ENCODE measurements at places on chromosomes 5 and 9.

- no peak for DNase-seq
Measured at GRCh38 chr5:157571357-157571827, 4.2 kb downstream of the ADAM19 start.

DNA sequence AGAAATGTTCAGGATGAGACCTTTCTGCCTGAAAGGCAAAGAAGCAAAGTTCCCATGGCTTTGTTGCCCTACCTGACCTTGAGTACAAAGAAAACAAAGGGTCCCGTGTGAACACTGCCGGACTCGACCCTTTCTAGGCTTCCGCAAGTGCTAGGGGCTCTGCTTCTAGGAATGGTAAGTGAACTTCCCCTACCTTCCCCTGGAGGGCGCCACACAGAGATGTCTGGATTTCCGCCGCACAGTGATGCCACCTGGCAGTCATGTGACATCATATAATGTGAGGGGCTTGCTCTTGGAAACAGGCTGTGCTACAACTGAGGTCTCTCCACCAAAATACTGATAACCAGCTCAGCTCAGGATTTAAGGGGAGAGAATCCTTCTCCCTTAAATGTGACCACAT is 56.6 kb downstream of the HSD17B3 start:
- DNase-seq, result no peak

DNA sequence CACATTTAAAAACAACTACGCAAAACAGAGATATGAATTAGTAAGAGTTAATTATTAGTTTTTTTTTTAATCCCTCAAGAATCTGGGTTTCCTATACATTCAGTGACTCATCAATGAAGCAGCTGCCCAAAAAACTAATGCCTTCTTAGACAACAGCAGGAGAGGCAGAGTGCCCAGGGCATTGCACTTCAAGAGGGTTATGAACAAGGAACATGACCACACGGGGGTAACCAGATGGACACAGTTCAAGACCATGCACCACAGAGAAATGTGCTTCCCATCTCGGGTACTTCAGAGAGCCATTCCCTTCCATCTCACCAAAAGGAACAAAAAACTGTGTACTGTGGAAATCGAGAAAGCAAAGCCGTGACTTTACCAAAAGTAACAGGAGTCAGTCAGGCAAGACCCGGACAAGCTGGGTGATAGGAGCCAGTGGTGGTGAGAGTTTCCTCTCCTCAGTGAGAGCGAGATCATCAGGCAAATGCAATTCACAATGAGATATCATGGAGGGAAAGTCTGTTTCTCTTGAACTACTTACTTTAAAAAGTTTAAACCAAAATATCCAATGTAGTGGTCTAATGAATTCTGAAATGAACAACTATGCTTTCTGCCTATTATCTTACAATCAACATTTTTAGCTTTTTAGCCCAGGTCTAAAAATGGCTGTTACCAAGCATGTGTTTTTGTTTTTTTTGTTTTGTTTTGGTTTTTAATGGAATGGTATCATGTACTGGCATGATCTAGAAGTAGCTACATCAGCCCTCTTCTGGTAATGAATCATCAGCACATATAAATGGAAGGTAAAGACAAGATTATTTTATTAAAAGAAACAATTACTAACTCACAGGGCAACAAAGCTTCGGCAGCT is 192.1 kb downstream of the TSSK1B start:
- no peak for DNase-seq

- no peak for DNase-seq
Measured at GRCh38 chr9:126885131-126885641, 24.7 kb downstream of the ZBTB34 start.

DNA sequence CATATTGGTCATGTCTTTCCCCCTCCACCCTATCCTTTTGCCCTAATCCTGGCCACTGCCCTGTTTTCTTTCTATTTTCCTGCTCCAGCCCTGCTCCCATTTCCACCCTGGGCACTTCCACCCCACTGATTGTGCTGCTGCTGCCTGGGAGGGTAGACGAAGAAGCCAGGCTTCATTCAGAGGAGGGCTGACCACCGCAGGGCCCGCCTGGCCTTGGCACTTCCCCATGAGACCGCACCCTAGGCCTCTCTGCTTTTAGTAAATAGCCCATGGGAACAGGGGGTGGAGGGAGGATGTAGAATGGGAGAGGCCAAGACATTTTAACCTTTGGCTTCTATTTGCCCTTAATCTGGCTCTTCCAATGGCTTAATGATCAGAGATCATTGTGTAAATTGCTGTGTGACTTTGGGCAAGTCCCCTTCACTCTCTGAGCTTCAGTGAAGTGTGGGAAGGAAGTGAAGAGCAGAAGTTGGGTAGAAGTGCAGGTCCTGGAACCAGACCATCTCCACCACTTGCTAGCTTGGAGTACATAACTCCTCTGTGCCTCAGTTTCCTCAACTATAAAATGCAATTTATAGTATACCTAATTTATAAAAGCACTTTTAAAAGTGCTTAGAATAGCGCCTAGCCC is 13.6 kb upstream of the GPX3 start:
- no peak for DNase-seq

DNA sequence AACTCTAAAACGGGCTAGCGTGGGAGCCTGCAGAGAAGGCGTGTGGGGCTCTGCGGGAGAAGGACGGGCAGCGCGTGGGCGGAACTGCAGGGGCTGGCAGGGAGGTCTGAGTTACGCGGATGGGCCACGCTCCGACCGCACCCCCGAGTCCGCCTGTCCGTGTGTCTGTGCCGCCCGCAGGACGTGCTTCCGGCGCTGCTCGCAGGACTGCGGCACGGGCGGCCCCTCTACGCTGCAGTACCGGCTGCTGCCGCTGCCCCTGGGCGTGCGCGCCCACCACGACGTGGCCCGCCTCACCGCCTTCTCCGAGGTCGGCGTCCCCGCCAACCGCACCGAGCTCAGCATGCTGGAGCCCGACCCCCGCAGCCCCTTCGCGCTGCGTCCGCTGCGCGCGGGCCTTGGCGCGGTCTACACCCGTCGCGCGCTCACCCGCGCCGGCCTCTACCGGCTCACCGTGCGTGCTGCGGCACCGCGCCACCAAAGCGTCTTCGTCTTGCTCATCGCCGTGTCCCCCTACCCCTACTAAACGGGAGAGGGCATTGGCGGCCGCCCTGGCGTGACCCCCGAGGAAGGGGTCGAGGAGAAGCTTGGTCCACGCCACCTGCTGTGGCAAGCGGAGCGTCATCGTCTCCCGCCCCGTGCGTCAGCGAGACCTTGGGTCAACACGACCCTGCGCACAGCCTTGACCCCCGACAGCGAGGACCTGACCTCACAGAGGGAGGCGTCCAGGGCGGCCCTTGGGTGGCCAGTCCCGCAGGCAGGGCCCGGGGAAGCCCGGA is 11.4 kb upstream of the ASS1 start:
- DNase-seq, result no peak

DNA sequence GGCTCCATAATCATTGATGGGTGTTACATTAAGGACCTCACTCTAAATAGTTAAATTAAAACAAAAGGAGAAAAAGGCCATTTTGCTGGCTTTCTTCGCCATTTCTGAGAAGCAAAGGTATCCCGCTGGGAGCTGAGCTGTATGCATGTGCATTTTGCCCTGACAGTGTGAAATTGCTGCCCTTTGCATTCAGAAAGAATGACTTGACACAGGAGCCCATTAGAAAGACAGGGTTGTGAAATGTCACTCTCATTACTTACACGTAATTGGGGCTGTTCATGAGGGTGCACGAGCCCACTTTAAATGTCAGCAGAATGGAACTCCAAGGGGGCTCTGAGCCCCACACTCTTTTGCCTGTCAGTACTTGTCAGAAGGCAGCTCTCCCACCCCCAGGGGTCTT is 85.0 kb downstream of the SEMA4D start:
- DNase-seq, result no peak

GRCh38 chr5:63374085-63374484 is 588.2 kb downstream of the HTR1A start:
- DNase-seq, result no peak

DNA sequence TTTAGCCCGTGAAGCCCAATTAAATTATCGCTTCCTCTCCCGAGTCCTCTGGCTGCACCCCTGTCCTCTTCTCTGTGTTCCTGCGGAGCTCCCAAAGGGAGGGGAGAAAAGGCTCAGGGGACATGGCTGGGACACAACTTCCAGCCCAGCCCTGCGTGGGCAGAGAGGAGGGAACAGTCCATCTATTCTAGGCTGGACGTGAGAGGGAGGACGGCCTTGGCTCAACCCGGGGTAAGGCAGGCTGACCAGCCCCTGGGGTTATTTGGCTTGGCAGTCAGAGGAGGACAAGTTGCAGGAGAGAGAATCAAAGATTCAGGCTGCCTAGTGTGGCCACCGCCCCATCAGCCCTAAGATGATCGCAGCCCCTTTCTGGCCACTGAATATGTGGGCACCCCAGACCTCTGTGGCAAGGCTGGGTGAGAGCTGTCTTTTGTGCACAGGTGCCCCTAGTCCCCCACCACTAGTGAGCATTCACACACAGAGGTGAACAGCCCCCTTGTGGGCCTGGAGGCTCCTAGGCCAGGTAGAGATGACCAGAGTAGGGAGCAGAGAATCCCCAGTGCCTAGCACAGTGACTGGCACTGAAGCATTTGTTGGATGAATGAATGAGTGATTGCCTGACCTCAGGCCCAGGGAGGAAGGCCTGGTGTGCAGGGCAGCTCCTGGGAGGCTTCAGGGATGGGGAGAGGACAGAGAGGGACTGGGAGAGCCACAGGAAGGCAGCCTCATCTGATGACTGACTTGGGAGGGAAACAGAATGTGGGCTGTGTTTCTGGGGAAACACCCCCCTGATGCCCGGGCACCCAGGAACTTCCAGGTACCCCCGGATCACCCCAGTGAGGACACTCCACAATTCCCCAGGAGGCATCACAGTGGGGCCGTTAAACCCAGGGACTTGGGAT is 133.9 kb downstream of the C9orf50 start:
- DNase-seq, result no peak

GRCh38 chr5:172901788-172902496 is 57.3 kb upstream of the RPL26L1 start:
- no peak for DNase-seq

DNA sequence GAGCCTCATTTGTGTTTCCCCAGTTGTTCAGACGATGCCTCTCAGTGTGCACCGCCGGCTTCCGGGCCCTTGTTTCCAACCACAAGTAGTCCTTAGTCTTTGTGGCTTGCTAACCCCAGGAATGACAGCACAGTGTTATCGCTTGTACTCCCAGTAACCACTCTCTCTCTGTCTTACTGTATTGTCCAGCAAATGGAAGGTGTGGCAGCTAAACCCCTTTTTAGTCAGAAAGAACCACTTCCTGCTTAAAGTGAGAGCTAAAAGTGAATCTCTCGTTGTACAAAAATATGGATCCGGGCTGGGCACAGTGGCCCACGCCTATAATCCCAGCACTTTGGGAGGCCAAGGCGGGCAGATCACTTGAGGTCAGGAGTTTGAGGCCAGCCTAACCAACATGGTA is 61.3 kb downstream of the ENC1 start:
- no peak for DNase-seq

- DNase-seq, result no peak
Measured at GRCh38 chr5:42718591-42718990, 38.0 kb upstream of the CCDC152 start.

GRCh38 chr9:76900884-76901440 is 5.0 kb downstream of the PRUNE2 start:
- DNase-seq, result no peak

DNA sequence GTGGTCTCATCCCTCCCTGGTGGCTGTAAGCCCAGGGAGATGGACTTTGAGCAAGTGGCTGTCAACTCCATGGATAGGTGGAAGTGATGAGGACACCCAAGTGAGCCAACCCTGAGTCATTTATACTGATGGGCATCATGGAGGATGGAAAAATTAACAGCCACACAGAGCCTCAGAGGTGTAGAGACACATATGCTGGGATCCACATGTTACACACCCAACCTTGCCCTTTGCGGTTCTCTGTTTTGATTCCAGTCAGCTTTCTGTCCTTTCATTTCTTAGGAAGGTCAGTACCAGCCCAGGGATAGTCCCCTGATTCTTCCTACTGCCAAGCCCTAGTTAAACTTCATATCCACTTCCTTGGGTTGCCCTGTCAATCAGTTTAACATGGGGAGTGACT is 51.9 kb downstream of the PSAT1 start:
- DNase-seq, result no peak

- no peak for DNase-seq
Measured at GRCh38 chr5:97498657-97499056, 315.6 kb upstream of the RIOK2 start.

GRCh38 chr9:81146684-81147337 is 542.5 kb downstream of the TLE1 start:
- DNase-seq, result no peak

GRCh38 chr5:179607160-179607931 is 16.1 kb downstream of the HNRNPH1 start:
- DNase-seq, result peak; percentile 14
